ENCODE measurements at places on chromosomes 7 and 10.

DNA sequence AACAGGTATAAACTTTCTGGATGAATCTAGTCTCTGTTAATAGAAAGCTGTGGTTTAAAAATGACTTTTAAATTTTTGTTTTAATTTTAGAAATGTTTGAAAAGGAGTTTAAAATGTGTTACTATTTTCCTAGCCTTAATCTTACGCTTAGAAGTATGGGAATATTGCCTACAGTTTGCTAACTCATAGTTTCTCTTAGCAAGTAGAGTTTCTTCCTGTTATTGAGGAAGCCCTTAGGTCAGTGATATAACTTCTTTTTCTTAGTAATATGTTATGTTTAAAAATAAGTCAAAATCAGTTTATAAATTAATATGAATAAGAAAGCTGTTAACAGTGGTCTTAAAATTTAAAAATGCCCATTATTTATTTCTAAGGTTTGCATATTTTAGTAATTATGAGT is 3.1 kb downstream of the STARD3NL start:
- DNase-seq = no peak

DNA sequence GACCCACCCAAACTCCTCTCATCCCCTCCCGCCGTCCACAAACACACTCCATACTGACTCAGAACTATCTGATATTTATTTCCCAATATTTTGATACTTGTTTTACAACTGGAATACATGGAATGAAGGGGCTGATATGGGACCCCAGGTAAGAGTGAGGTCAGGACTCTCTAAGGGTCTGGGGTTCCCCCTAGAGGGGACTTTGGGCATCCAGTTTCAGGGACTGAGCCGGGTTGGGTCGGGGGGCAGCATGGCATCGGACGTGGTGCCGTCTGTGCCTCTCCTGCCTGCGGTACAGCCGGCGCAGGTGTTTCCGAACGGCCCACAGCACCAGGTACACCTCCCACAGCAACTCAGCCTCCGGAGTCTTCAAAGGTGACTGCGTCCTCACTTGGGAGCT is 7.5 kb downstream of the SPACDR start:
- no peak for DNase-seq

DNA sequence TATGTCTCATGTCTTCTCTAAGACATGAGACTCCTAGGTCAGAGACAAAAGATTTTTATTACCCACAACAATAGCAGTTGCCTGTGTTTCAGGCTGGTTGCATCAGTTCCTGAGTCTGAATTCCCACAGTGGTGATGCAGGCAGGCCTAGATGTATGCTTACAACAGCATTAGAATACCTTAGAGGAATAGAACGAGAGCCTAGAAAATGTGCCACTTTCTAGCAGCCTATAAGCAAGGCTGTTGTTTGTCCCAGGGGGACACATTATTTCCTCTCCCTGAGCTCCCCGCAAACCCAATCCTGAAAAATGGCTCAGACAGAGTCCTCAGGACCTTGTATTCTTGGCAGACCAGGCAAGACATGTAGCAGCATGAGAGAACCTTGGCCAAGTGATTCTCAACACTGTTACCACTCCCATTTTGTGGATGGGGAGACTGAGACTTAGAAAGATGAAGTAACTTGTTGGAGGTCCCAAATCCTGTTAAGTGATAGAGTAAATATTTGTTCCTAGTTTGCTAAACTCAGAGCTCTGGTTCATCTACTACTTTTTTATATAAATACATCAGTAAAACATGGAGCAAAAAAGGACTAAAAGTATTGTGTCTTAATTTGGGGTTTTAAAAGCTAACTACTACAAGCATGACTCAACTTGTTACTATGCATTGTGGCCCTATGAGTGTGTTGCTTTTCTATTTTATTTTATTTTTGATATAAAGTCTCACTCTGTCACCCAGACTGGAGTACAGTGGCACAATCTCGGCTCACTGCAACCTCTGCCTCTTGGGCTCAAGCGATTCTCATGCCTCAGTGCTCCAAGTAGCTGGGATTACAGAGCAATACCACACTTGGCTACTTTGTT is 14.2 kb downstream of the VTI1A start:
- no peak for DNase-seq

- DNase-seq = no peak
These were observed 42.7 kb downstream of the PLAU start for GRCh38 chr10:73953665-73954064.

GRCh38 chr10:100287756-100288155 is 1.3 kb upstream of the BLOC1S2 start:
- no peak for DNase-seq

DNA sequence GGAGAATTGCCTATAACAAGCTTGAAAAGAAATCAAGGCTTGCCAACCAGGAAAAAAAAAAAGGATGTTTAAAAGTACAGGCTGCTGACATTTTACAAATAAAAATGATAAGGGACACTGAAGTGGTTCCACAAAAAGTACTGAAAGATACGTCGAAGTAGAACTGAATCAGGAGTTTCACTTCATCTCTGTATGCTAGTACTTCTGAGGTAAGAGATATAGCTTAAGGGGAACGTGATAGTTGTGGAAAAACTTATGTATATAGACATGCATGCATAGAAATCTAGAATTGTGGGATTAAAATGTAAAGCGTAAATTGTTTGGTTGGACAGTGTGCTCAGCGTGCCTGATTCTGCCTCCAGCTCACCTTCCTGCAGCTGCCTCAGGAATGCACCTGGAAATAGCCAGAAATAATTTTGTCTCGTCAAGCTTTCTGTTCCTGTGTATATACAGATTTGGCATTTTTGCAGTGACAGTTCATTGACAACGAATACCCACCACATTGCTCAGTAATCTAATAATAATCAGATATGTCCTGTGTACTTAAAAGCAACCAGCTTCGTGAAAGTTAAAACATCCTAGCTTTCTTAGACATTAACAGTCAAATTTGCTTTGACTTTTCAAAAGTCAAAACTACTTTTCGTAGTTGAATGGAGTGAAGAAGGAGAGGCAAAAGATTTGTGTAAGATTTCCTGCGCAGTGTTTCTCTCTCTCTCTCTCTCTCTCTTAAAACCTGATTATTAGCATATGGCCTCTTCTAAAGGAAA is 1.4 kb downstream of the SOSTDC1 start:
- DNase-seq = no peak

GRCh38 chr7:129751916-129752315 is 140.4 kb downstream of the NRF1 start:
- no peak for DNase-seq

DNA sequence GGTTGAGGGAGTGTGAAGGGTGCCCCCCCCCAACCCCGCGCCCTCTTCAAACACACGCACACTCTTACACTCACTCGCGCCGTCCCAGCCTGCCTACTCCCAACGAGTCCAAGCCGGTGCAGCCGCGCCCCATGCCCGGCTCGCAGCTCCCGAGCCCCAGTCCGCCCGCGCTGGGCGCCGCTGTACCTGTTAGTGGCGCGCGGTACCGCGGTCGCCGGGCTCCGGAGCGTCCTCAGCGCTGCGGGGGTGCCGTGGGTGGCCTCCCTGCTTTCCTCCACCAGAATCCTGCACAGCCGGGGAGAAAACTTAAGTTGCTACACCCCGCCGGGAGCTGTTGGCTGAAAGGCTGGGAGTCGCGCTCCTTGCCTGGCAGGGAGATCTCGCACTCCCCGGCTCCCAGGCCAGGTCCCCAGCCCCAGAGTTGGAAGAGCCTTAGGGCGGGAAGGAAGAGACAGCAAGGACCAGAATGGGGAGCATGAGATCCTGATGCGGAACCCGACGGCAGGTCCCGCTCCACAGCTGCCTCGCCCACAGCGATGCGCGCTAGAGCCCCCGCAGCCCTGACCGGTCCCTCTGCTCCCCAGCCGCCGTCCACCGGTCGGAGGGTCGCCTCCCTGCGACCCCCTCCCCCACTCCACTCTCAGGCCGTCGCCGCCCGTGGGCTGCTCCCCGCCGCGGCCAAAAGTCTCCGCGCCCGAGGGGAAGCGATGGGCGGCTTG is 863 bp downstream of the ST8SIA6 start:
- DNase-seq = no peak

DNA sequence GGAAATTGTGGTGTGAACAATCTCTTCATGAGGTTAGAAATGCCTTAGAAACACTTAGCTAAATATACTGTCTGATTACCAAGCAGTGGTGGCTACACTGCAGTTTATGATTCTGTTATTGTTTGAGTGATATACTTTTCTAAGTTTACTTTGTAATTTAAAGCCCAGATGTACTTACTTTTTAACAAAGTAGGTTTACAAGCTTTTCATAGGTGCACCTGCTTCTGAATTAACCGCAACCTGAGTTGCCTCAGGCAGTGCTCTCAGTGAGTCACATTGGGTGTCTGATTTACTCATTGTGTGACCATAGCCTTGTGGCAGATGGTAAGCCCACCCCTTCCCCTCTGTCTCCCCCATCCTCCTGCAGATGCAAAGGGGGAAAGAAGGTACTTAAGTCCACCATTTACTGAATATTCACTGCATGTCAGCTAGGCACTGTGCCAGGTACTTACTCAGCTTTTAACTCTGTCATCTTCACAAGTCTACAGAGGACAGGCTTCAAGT is 9.0 kb downstream of the MTURN start:
- DNase-seq = peak; percentile 98

DNA sequence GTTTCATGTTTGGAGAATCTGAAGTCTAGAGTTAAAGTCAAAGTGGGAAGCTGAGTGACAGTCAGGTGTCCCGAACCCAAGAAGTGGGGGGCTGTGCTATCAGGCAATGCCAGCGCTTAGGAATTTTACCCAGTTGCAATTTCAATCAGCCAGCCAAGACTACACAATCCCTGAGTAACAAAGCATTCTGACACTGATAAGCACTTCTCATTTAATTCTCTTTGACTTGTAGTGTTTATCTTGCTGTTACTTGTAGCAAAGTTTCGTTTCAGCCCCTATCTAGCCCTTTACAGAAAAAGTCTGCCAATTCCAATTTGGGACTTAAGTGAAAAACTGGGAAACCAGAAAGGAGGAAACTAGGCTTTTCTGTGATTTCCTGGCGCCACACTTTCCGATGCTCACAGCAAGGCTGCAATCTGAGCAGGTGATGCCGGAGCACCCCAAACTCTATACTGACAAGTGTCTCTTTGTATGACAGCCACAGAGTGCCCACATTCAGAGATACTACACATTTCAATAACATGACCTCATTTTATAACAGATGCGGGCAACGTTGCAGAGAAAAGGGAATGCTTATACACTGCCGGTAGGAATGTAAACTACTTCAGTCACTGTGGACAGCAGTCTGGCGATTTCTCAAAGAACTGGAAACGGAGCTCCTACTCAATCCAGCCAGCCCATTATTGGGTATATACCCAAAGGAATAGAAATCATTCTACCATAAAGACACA is 61.0 kb downstream of the ITIH5 start:
- DNase-seq = no peak

DNA sequence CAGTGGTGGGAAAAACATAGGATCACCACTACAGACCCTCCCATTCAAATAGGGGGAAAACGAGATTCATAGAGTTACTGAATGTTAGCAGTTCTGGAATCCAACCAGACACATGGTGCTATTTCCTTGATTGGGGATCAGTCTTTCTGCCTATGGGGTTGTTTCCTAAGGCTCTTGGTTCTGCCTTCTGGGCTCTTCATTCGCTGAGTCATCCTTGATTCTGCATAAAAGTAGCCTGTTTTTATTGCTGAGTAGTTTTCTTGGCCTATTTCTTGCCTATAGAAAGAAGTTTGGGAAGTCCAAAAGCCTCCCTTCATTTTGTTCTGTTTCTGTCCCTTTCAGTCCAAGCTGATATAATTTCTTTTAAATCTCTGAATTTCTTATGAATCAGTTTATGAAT is 99.3 kb upstream of the OIT3 start:
- no peak for DNase-seq

- no peak for DNase-seq
These were observed 47.5 kb downstream of the INSYN2A start for GRCh38 chr10:127148933-127149220.

- no peak for DNase-seq
These were observed 52.7 kb upstream of the FOXK1 start for GRCh38 chr7:4629287-4629895.

DNA sequence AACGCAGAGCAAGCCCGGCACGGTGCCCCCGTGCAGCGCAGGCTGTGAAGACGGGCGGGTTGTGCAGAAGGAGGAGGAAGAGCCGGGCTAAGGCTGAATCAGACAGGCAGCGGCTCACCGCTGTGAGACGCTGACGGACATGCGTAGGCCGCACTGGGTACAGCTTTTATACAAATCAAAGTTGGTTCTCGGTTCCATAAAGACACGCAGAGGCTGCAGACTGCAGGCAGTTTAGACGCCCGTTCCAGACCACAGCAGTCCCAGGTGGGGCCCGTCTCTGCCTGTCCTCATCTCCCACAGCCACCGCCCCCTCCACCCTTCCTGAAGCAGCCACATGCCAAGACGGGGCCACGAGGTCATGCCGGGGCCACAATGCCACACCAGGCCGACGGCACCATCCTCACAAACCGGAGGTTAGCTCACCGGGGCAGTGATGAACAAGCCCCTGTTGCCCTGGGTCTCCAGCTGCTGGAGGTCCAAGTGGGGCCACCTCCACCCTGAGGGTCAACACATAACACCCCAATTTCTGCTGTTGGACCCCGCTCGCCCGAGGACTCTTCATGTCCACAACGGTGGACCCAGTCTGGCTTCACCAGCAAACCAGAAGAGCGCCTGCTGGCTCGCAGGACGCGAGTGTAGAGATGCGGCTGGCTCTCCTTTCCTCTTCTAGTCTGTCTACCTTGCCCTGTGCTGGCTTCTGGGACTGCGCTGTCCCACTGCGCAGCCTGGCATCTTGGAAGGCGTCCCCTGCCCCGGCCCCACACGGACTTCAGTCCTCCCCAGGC is 227.2 kb downstream of the ELFN1 start:
- DNase-seq = no peak

GRCh38 chr7:1271656-1272055 is 39.0 kb downstream of the UNCX start:
- no peak for DNase-seq

- DNase-seq = no peak
These were observed 14.9 kb upstream of the GATAD1 start for GRCh38 chr7:92432299-92432946.

- no peak for DNase-seq
These were observed 19.4 kb upstream of the PDGFA start for GRCh38 chr7:538764-539685.

- no peak for DNase-seq
These were observed 186.2 kb upstream of the LYZL1 start for GRCh38 chr10:29102636-29103035.

DNA sequence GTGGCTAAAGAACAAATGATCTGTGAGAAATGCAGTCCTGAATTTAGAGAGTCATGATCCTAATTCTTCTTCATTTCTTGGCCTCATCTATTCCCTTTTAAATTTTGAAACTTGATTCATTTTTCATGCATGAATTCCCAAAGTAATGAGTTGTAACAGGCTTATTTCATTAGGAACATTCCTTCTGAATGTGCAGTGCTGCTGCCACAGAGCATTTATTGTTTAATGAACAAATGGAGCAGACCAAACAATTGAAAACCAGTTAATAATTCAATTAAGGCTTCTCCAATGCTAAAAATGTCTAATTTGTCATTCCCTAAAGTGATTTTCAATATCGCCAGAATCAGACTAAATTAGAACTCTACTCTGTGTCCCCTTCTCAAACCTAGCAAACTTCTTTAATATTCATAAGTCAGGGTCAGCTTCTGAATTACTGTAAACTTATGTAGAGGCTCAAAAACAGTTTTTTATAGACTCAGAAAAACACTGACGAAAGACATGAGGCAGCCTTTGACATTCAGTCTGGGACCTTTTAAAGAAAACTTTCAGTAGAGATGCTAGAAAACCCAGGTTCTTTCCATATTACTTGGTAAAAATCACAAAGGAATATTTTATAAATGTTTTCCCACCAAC is 14.5 kb downstream of the LSMEM1 start:
- DNase-seq = no peak

Data from NCI-H524 treated with DMSO at 0.1 percent for 48 hours (cell line).